Stimulated activated CD8-positive, alpha-beta memory T cell treated with anti-CD3 and anti-CD28 coated beads, Interleukin-2, amount 100 ng/mL, for 1 hour (primary cell): ENCODE measurements at places on chromosomes 12 and 14.
A peak's percentile ranks its signal among the peaks of the same experiment; 100 is the strongest.

- DNase-seq, result no peak
These were observed 136.3 kb downstream of the DYRK2 start for GRCh38 chr12:67784831-67785230.

DNA sequence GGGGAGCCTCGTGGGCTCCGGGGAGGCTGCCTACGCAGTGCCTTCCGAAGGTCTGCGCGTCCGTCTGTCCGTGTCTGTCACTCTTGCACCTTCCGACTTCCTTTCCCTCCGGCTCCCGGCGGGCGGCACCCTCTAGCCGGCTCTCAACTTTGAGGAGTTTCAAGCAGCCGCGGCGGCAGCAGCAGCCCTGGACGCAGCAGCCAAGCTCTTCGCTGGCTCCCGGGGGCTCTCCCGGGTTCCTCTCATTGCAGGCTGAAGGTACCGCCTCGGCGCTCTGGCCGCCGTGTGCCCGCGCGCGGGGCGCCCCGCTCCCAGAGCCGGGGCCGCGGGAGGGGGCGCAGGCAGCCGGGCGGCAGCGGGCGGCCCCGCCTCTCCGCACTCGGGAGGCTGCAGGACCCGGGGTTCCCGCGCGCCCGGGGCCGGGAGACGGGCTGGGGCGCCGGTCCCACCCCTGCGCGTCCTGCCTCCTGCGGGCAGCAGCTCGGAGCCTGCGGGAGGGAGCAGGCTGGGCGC lies at the start of the genes AMIGO2 and PCED1B:
Gene AMIGO2, minus strand, starts transcription at position 492 of the 513 bp plus-strand sequence. CDS start 957 bp downstream, outside the sequence.
Gene PCED1B, plus strand, starts transcription at position 154 of the 513 bp plus-strand sequence. CDS start 155,443 bp downstream, outside the sequence.
- DNase-seq, result peak; percentile 37

GRCh38 chr12:130429656-130430505 lies 92.2 kb downstream of the PIWIL1 start:
- DNase-seq, result no peak

GRCh38 chr12:50452795-50453194 lies 52.0 kb upstream of the DIP2B start:
- DNase-seq, result no peak

GRCh38 chr12:101761350-101761749 lies 22.1 kb upstream of the SYCP3 start:
- no peak for DNase-seq

DNA sequence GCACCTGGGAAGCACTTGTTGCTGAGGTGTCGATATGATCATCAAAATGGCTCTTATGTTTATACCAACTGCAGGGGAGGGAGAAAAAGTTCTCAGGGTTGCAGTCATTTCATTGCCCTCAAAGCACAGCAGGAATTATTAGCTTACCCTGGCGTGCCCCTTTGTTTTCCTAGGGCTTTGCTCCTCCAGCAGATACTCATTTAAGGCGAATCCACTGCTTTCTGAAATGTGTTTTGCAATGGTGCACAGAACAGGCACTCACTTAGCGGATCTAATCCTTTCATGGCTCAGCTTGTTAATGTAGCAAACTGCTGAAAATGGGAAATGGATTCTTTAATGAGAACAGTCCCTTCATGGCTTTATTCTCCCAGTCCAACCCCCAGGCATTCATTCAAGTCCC lies 76.7 kb downstream of the NKX2-1 start:
- DNase-seq, result no peak

- no peak for DNase-seq
These were observed 232.1 kb downstream of the MSRB3 start for GRCh38 chr12:65510584-65511050.

DNA sequence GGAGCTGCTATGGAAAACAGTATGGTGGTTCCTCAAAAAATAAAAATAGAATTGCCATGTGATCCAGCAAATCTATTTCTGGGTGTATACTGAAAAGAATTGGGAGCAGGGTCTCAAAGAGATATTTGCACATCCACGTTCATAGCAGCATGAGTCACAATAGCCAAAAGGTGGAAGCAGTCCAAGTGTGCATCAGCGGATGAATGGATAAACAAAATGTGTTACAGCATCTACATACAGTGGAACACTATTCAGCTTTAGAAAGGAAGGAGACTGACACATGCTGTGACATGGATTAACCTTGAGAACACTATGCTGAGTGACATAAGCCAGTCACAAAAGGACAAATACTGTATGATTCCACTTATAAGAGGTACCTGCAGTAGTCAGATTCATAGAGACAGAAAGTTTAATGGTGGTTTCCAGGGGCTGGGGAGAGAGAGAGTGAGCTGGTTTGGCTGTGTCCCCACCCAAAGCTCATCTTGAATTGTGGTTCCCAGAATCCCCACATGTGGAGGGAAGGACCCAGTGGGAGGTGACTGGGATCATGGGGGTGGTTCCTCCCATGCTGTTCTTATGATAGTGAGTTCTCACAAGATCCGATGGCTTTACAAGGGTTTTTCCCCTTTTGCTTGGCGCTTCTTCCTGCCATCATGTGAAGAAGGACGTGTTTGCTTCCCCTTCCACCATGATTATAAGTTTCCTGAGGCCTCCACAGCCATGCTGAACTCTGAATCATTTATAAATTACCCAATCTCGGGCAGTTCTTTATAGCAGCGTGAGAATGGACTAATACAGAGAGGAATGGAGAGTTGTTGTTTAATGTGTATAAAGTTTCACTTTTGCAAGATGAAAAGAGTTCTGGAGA lies 17.6 kb upstream of the TBC1D30 start:
- DNase-seq, result no peak

GRCh38 chr12:100473050-100473715 lies 483 bp upstream of the NR1H4 start:
- DNase-seq, result no peak

GRCh38 chr12:75774261-75775052 lies 257.1 kb downstream of the PHLDA1 start:
- no peak for DNase-seq

GRCh38 chr12:13367973-13368372 lies 171.4 kb downstream of the EMP1 start:
- DNase-seq, result no peak

DNA sequence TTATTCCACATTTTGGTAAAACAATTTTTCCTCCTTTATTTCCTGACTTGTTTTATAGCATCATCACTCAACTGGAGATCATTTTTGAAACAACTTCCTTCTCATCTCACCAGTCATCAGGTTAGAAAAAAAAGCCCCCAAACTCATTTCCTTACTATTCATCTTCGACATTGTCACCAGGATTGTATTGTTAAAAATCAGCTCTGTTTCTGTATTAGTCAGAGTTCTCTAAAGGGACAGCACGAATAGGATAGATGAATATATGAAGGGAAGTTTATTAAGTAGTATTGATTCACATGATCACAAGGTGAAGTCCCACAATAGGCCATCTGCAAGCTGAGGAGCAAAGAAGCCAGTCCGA lies 392.6 kb downstream of the FUT8 start:
- no peak for DNase-seq

DNA sequence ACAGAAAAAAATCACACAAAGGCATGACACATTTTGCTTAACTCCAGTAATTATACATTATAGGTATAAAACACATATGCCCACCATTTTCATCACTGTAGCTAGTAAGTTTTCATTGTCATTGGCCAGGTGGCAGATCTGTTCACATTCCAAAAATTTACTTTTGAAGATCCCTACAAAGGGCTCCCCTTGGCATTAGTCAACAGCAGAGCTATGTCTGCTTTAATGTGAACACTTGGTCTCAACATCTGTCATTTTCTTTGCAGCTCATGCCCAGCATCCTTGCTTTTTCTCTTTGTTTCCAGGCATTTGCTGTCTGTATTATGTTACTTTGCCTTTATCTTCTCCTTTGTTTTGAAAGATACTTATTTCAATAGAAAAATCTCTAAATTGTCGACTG lies 519.1 kb upstream of the FOXG1 start:
- no peak for DNase-seq

DNA sequence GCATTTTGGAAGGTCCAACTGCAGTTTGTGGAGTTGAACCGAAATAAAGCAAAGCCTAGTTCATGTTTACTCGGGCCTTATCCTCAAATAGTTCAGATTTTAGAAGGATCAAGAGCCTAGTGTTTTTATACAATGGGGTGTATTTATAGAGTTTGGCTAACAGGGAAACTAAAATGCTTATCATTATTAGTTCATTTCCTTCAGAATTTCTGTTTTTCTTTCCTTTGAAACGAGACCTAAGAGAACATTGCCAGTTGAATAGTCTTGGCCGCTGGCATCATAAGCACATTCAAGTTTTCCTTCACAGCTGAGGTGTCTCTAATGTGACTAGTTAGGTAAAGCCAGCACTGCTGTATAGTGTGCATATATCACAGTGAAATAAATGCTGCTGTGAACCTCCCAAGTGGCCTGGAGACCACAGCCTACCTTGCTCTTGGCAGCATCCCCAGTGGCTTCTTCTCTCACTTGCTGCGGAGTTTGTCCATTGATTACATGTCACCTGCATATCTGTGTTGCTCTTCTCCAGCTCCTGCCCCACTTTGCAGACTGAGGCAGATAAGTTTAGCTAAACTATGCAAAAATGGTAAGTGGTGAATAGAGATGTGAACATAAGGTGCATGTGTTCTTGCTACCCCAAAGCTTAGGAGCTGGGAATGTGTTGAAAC lies 88.8 kb downstream of the ANO6 start:
- no peak for DNase-seq

DNA sequence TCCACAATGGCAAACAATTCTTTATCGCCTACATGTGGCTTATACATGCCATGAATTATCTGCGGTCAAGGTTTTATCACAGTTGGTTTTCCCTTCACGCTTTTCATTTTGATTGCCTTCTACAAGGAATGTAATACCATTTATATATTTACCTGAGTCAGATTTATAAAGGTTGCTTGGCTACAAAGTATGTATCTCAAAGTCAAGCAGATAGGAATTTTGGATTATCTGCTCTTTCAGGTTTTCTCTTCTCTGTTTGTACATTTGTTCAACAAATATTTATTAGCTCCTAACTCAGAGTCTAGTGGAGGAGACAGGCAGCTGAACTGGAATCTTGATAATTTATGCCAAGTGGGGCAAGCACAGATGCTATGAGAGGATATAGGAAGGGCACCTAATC lies 28.5 kb upstream of the CISTR start:
- DNase-seq, result no peak

GRCh38 chr12:54411391-54412241 lies 7.5 kb downstream of the ITGA5 start:
- DNase-seq, result no peak

GRCh38 chr12:55002355-55002754 lies 17.4 kb upstream of the NEUROD4 start:
- DNase-seq, result no peak

DNA sequence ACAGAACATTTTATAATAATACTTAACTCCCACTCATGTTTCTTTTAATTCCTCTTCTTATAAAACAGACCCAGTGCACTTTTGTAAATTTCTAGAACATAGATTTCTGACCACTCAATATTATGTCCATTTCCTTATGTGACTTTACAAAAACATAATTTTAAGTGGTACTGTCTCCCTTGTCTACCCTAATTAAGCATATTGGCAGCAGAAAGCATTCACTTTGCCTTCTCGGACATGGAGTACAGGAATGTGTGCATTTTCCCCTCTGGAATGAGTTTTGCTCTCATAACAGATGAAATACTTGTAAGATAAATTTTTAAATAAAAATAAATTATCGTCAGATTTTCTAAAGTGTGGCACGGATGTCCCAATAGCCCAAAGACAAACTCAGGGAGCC lies 129.5 kb upstream of the MDM1 start:
- no peak for DNase-seq

- DNase-seq, result no peak
These were observed 33.1 kb downstream of the CAMKK2 start for GRCh38 chr12:121263206-121263935.

DNA sequence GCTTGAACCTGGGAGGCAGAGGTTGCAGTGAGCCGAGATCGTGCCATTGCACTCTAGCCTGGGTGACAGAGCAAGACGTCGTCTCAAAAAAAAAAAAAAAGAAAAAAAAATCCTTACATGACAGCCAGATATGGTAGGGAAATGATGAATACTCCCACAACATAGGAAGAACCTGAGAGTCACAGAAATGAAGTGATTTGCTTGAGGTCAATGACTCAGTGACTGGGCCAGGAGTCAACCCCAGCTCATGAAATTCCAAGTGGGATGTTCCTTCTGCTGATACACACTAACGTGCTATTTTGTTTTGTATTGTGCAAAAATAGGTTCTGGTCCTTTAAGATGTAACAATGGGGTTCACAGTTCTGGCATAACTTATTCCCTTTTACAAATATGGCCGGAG lies 9.0 kb downstream of the RHOF start:
- no peak for DNase-seq

- no peak for DNase-seq
These were observed 8.0 kb downstream of the SCNN1A start for GRCh38 chr12:6367065-6367968.

- no peak for DNase-seq
These were observed 1482.5 kb upstream of the TMEM132C start for GRCh38 chr12:126784328-126784921.

DNA sequence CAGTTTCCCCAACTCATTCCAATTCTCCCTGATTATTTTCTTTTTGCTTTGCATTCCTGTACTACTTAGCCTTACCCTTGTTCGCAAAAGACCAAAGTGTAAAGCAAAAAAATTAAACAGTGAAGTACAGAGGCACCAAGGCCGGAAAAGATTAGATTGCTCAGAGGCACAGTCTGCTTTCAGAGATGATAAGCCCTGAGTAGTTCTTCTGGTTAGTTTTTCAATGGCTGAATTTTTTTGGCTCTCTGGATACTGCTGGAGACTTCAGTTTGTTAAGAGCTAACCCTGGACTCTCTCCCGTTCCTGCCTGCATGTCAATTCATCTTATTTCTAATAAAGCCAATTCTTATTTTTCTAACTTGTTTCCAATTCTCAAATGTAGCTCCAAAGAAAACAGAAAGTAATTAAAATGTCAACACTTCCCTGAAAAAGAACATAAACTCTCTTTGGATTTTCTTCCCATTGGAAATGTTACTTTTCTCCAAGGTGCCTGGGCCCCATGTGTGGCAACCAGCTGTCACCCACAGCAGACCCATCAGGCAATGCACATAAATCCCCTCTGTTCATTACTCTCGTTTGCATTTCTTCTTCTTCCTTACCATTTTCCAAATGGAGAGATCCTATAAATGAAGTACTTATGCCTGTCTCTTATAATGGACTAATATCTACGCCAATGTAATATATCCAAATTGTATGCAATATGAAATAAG lies 142.8 kb downstream of the BTG1 start:
- no peak for DNase-seq

DNA sequence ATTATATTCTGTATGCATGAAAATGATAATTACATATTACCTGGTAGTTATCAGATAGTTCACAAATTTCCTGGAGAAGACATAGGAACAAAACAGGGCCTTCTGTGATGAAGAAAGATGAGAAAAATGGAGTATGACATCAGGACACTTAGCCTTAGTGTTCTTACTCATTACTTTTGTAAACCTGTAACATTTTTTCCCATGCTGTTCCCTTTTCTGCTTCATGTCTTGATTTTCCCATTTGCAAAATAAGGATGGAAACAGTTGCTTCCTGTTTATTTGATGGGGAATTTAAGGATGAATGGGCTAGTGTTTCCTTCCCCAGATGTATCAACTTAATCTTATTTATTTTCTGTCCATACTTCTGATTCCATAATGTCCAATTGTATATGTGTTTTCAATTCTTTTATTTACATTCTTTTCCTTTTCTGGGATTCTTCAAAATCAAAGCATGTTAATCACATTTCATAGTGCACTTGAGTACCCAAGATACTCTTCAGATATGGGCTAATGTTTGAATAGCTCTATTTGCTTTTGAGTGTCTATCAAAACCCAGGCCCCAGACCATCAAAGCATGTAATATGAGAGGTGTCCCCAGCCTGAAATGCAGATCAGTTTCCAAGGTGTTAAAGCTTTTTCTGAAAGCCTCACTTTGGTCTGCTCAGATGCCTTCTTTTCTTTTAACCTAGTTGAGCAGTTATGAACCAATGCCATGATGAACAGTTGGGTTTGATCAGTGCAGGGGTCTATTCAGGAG lies 260.5 kb downstream of the RAD51B start:
- no peak for DNase-seq

GRCh38 chr14:99132821-99133635 lies 139.0 kb downstream of the BCL11B start:
- DNase-seq, result no peak
